Stimulated activated CD8-positive, alpha-beta memory T cell treated with anti-CD3 and anti-CD28 coated beads, Interleukin-4, amount 100 ng/mL, for 48 hours (primary cell): ENCODE measurements at places on chromosomes 4 and X.
A peak's percentile ranks its signal among the peaks of the same experiment; 100 is the strongest.

GRCh38 chrX:43827791-43828190 is 54.5 kb downstream of the MAOB start:
- no peak for DNase-seq

GRCh38 chr4:186158021-186158813 is 33.1 kb upstream of the CYP4V2 start:
- DNase-seq: no peak

GRCh38 chrX:69538321-69538876 is 34.3 kb downstream of the NALF2 start:
- peak; percentile 83 for DNase-seq

- DNase-seq: no peak
These were observed 681.5 kb upstream of the EPHA5 start for GRCh38 chr4:66351761-66352160.

- no peak for DNase-seq
These were observed 43.7 kb upstream of the S100G start for GRCh38 chrX:16606142-16606720.

- no peak for DNase-seq
These were observed 529.2 kb downstream of the FAT4 start for GRCh38 chr4:125843947-125844346.
